ENCODE measurements at places on chromosomes 12 and 14. TPM values are rescaled to one million over a fixed set of nuclear protein-coding genes. Genes with fewer than 3 reads are reported as not detected.

Gene KCNJ8
- total RNA-seq = 4.6 TPM

Gene CCDC184
- 12.6 TPM for total RNA-seq

DNA sequence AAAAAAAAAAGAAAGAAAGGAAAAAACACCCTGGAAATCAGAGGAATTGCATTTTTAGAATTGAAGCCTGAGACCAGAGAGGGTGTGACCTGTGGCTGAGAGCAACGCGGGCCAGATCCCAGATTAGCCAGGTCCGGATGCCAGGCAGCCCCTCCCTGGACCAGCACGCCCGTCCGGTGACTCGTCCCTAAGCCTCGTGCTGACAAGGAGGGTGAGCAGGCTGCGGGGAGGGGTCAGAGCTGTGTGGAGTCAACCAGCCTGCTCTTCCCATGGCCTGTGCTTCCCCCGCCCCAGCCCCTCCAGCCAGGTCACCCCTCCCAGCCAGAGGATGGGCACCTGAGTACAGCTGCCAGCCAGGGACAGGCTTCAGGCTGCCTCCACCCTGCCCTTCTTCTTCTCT is 4.2 kb upstream of the KLC1 start:
- no peak overlapping the region for H3K27ac ChIP-seq
- no peak for DNase-seq
- no peak overlapping the region for H3K4me3 ChIP-seq
- H3K36me3 ChIP-seq = no peaks in the 10 kb centered on the region

- no peak overlapping the region for H3K27ac ChIP-seq
- H3K27me3 ChIP-seq = peaks cover 5% of the 10 kb centered on the region
- no peak for DNase-seq
- no peak overlapping the region for H3K4me3 ChIP-seq
These were observed 12.3 kb upstream of the RPS6KL1 start for GRCh38 chr14:74935360-74935680.

Gene RAD51AP1
- 48.2 TPM for total RNA-seq

Gene PRKD1
- 12.4 TPM for total RNA-seq

- no peak overlapping the region for H3K27ac ChIP-seq
- peaks cover 7% of the 10 kb centered on the region for H3K4me1 ChIP-seq
- no peaks in the 10 kb centered on the region for H3K36me3 ChIP-seq
- no peaks in the 10 kb centered on the region for H3K27me3 ChIP-seq
- no peak for DNase-seq
These were observed 211.6 kb downstream of the KIF26A start for GRCh38 chr14:104349950-104350349.

Gene KLRD1
- not detected for total RNA-seq

- H3K4me1 ChIP-seq = no peaks in the 10 kb centered on the region
- H3K27me3 ChIP-seq = no peaks in the 10 kb centered on the region
- H3K27ac ChIP-seq = no peak overlapping the region
- H3K36me3 ChIP-seq = peaks cover 43% of the 10 kb centered on the region
These were observed 67.1 kb downstream of the BLTP3B start for GRCh38 chr12:100075598-100075997.

DNA sequence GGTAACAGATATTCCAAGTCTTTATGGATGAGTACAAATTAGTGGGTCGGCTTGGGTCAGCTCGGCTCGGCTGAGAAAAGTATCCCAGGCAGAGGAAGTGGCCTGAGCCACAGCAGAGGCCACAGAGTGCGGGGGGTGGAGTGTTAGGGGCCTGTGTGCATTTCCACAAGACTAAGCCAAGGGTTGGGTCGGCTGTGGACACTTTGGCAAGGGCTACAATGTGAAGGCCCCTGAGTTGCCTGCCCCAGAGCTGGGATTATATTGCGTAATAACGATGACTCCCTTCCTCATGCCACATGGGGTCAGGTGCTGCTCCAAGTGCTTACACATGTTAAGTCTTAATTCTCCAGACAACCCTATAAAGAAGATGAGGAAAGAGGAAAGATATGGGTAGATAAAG is 11.4 kb downstream of the EVL start:
- H3K27me3 ChIP-seq = no peaks in the 10 kb centered on the region
- H3K27ac ChIP-seq = no peak overlapping the region
- DNase-seq = no peak
- no peaks in the 10 kb centered on the region for H3K36me3 ChIP-seq
- no peak overlapping the region for H3K4me3 ChIP-seq
- H3K4me1 ChIP-seq = peaks cover 55% of the 10 kb centered on the region

Gene SMCO2
- total RNA-seq = not detected

DNA sequence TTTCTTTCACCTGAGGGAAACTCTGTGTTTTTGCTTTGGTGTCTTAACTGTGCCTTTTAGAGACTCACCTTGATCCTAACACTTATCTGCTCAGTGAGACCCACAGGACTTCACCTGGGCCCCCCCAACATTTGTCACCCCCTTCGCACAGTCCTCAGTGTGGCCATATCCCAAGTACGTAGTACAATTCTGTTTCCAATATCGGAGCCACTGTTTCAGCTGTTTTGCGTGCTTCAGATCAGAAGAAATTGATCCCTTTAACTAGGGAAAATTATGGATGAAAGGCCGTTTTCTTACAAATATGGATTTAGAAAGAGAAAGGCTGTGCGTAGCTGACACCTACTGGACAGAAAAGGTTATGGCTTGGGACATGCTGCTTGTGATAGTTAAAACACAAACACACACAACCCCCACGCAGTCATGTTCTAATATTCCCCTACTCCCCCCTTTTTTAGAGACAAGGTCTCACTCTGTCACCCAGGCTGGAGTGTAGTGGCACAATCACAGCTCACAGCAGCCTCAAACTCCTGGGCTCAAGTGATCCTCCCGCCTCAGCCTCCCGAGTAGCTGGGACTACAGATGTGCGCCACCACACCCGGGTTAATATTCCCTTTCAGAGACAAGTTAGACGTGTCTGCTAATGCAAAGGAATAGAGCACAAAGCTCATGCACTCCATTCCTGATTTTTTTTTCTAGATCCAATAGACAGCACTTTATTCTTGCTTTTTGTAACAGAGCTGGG is 3.6 kb upstream of the SLC7A8 start:
- H3K4me1 ChIP-seq = no peaks in the 10 kb centered on the region
- no peak overlapping the region for H3K27ac ChIP-seq
- peak; percentile 20 for DNase-seq
- peak overlapping the region; percentile 50 for H3K4me3 ChIP-seq
- H3K36me3 ChIP-seq = no peaks in the 10 kb centered on the region

- peaks cover 7% of the 10 kb centered on the region for H3K27me3 ChIP-seq
- no peak overlapping the region for H3K4me3 ChIP-seq
- H3K4me1 ChIP-seq = no peaks in the 10 kb centered on the region
These were observed 10.6 kb upstream of the LBHD2 start for GRCh38 chr14:103073367-103073875.
